NCI-H460 (cell line): ENCODE measurements at places on chromosomes 6 and 20.

GRCh38 chr6:18309046-18309445 is 44.7 kb upstream of the DEK start:
- DNase-seq = no peak

DNA sequence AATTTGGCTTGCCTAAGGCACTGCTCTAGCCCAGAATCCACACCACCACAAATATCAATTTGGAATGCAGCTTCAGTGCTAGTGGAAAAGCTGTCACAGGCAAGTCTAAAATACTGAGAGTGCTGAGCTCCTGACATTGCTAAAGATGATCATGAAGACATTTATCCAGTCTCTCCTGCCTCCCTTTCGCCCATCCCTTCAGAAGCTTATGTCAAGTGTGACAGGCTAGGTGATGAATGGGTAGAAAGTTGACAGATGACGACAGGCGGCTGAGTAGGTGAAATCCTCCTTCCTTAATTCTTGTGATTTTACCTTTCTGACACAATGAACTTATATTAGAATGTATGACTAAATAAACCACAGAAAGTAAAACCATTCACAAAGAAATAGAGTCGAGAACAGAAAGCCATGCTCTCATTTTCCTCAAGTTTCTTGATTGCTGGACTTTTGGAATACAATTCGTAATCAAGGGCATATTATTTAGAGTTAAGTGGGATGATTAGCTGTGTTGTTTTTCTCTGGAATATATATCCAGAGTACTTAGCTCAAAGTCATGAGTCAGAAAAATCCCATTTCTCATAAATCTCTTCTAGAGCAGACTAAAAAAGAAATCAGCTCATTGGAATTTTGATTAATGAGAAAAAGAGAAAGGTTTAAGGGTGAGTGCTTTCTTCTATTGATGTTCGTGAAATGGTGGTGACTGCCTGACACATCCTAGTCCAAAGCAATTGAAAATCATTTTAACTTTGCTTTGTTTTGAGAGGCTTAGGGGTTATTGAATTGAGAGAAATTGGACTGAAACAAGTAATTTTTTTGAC is 1228.2 kb upstream of the CITED2 start:
- DNase-seq = no peak

DNA sequence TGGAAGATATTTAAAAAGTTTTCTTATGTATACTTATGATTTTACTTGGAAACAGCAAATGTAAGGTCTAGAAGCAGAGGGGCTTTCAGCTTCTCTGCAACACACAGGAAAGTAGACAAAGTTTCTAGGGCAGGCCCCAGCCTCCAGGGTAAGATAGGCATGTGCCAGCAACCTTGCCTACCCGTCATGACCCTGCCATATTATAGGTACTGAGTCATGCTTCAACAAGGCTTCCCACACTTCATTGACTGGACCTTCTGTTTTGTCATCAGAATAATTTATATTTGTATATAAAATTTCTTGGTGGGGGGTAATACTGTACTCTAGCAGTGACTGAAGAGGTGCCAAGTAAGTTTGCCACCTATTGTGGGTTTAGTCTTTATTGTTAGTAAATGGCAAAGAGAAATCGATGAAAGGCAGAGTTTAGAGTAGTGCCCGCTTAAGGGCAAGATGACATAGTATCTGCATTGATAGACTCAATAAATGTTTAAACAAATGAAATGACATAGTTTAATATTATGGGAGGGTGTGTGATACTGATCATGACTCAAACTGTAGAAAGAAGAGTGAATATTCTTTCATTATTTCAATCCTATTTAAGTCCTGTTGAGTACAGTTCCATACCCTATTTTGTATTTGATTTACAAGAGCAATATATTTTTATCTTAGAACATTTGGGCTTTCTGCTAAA is 95.6 kb downstream of the JARID2 start:
- DNase-seq = no peak

DNA sequence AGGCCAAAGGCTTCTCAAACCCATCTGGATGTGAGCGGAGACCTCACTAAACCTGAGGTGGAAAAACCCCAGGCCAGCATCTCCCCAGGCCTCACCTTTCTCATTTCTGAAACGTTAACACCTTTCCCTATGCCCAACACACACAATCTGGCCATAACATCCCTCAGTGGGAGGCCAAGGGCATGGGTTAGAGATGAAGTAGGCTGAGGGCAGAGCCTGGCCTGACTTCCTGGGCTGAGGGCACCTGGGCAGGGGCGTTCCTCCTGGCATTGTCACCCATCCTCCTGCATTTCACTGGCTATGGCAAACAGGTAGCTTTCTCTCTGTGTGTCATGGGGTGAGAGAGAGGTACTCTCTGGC is 8.4 kb downstream of the MOCS1 start:
- no peak for DNase-seq

DNA sequence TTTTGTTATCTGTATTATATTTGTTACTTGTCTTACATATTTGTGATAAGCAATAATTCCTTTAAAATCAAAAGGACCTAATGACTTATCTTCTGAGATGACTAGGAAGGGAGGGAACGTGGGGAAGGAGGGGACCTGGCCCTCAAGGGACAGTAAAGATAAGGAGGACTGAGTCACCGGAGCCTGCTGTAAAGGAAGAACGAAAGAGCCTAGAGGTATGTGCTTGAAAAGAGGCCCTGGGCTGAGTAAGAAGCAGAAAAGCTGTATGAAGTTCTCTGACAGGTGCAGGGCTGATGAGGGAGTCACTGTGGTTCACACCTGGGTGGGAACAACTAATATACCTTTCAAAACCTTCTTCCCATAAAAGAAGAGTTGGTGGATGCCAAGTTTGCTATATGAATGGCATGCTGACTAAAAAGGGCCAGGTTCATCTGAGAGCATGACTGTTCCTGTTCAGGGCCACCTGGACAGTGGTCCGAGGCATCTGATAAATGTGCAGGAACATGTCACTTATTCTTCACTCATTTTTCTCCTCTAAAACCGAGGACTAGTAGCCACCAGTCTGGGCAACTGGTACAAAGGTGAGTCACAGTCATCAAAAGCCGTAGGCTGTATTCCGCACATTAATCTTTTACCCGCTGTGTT is 111.3 kb downstream of the TNFAIP3 start:
- DNase-seq = no peak

GRCh38 chr6:54307439-54307910 is 766 bp upstream of the TINAG start:
- no peak for DNase-seq
